ENCODE measurements at places on chromosomes 5 and 9.
A peak's percentile ranks its signal among the peaks of the same experiment; 100 is the strongest.

DNA sequence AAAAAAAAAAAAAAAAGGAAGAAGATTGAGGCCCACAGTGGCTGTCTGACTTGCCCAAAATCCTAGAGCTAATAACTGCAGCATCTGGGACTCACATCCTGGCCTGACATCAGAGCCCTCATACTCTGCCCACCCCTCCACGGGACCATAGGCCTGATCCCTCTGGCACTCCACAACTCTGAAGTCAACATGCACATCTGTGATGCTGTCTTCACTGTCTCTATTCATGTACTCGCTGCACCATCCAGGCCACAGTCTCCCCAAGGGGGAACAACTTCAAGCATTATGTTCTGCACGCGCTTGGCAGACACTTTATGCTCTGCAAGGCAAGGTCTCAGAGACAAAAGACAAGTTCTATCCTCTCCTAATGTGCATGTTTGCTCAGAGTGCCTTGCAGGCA is 158.2 kb downstream of the SPOCK1 start:
- DNase-seq, result no peak

- no peak for DNase-seq
Measured at GRCh38 chr5:66828046-66828547, 231.9 kb downstream of the MAST4 start.

GRCh38 chr9:123617286-123617685 is 261.3 kb downstream of the CRB2 start:
- DNase-seq, result no peak

DNA sequence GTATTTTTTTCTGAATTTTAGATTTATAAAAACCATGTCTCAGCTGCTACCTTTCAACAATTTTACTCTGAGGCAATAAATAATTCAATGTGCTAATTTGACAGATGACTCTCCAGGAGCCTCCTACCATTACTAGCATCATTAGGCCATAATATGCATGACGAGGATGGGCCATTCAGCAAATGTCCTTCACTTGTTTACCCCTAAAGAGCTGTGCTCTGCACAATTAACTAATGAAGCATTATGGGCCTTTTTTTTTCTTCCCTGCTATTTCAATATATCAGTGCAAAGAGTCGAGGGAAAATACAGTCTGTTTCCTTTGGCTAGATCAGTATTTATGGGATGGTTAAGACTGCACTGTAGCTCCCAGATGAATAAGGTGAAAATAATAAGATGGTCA is 627.2 kb downstream of the ISL1 start:
- DNase-seq, result peak; percentile 84

DNA sequence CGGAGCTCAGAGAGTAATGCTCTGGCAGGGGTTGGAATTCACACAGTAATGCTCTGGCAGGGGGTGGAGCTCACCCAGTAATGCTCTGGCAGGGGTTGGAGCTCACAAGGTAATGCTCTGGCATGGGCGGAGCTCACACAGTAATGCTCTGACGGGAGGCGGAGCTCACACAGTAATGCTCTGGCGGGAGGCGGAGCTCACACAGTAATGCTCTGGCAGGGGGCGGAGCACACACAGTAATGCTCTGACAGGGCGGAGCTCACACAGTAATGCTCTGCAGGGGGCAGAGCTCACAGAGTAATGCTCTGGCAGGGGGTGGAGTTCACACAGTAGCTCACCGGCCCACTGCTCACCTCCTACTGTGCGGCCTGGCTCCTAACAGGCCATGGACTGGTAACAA is 47.2 kb upstream of the LPCAT1 start:
- DNase-seq, result no peak

DNA sequence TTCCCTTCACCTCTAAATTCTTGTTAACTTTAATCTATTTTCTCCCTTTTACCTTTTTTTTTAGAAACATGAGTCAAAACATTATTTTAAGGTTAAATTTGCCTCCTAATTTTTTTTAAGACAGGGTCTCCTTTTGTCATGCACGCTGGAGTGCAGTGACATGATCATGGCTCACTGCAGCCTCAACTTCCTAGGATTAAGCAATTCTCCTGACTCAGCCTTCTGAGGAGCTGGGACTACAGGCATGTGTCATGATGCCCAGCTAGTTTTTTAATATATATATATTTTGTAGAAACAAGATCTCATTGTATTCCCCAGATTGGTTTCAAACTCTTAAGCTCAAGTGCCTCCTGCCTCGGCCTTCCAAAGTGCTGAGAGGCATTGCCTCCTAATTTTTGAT is 424.7 kb upstream of the FAM174A start:
- DNase-seq, result no peak

DNA sequence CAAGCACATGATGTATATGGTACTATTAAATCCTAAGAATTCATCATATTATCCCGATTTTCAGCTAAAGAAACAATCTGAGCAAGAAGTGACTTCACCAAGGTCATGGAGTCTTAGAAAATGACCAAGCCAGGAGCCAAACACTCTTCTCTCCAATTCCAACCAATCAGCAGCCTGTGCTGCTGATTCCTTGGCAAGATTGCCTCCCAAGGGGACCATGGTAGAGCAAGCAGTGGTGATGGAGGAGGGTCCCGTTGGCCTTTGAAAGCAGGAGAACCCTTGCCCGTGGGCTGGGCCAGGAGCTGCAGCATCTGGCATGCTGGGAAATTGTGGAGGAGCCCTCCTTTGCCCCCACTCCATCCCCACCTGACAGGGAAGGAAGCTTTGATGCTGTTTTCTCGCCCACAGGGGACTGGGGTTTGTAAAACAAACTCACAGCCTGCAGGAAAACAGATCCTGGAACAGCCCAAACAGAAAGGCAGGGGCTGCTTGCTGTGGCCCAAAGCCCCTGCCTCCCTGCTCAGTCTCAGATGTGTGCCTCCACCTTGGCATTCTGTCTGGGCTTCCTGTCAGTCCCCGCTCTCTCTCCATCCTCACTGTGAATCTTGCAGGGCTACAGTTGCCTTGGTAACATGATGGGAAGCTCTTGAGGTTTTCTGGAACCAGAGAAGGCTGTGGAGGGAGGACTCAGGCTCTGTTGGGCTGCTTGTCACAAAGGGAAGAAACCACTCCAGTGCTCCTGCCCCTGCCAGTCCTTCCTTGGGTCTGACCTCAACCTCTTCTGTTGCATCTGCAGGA is 70.8 kb upstream of the HSPA9 start:
- no peak for DNase-seq

DNA sequence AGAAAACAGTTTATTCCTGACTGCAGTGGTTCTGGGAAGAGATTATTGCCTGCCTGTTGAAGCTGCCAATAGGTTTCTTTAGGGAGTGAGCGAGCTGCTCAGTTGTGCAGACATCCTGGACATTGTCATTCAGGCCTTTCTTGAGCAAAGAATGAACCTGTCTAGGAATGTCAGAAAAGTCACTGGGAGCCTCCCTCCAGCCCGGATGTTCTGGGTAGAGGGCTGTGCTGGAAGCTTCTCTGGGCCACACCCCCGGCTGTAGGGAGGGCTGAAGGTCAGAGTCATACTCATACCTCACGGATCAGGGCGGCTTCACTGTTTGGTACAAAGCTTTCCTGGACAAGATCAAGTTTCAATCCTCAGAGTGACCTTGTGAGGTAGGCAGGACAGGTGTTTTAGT is 33.4 kb upstream of the TBC1D2 start:
- no peak for DNase-seq

DNA sequence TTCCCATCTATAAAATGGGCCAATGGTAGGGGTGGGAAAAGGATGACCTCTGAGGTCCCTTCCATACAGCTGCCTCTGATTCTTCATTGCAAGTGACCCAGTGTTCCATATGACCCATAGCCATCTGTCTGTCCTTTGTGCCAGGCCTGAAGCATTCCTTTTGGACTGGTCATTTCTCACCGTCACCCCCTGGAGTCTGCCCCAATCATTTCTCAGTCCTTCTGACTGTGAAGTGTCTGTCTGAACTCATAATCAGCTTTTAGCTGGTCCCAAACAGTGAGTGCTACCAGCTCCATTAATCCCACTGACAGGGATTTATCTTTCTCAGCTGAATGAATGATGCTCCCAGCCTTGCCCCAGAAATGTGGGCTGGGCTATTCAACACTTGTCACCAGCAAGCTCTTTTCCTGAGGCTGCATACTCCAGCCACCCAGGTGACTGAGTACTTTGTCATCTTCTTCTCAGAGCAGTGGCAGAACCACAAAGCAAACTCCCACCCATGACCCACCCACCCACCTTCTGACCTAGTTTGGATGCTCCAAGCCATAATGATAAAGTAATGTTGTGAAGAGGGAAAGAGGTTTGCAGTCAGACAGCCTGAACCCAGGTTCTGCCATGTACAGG is 37.4 kb downstream of the KCNIP1 start:
- no peak for DNase-seq

DNA sequence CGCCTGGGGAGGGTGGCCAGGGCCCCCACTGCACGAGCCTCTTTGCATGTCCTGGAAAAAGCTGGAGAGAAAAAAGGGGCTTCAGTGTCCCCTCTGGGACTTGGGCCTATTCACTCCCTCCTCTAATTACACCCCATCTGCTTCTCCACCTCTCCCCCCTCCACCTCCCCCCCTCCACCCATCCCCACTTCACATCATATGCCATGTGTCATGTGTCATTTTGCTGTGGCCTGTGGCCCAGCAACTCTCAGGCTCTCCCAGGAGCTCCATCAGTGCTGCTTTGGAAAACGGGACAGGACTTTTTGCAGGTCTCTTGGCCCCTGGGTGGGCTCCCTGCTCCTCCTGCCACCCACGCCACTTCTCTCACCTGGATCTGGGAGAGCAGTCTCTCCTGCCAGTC is 68.7 kb downstream of the NTNG2 start:
- no peak for DNase-seq

GRCh38 chr5:131495536-131496399 is 139.3 kb downstream of the RAPGEF6 start:
- no peak for DNase-seq

DNA sequence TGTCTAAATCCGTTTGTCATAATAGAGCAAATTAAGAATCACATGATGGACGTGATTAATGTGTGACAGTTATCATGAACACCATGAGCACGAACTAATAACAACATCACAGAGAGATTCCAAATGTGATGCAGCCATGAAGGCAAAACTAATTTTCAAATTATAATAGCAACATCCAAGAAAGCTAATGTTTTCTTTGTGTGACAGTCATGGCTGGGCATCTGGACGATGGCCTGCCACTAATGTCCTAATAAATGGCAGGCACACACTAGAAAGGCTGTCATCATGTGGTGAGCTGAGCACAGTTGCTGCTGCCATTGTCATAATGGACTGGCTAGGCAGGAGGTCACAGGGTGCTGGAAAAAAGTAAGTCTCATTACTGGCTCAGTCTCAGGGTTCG is 280.0 kb upstream of the EFNA5 start:
- DNase-seq, result no peak

- no peak for DNase-seq
Measured at GRCh38 chr5:34959323-34959722, 30.0 kb downstream of the DNAJC21 start.

GRCh38 chr5:106481374-106481773 is 1189.4 kb downstream of the EFNA5 start:
- no peak for DNase-seq

- no peak for DNase-seq
Measured at GRCh38 chr9:35059438-35059837, 13.0 kb downstream of the VCP start.

DNA sequence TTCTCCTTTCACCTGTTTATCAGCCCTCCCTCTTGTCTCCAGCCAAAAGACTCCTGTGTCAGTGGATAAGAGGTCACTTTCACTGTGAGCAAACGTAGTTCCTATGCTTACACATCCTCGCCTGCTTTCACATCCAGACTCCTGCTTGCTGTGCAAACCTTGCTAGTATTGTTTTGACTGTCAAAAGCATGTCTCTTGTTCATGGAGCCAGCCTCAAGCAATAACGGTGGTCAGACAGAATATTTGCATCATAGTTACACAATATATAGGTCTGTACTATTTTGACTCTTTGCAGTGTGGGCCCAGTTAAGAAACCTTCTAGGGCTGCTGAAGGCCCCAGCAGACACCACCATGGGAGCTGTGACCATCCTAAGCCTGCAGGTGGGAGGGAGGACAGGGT is 420.0 kb downstream of the SEMA5A start:
- no peak for DNase-seq

- no peak for DNase-seq
Measured at GRCh38 chr5:95825495-95825894, 3.0 kb upstream of the GLRX start.

GRCh38 chr5:177477701-177478477 is 4.5 kb upstream of the DBN1 start:
- DNase-seq, result no peak

DNA sequence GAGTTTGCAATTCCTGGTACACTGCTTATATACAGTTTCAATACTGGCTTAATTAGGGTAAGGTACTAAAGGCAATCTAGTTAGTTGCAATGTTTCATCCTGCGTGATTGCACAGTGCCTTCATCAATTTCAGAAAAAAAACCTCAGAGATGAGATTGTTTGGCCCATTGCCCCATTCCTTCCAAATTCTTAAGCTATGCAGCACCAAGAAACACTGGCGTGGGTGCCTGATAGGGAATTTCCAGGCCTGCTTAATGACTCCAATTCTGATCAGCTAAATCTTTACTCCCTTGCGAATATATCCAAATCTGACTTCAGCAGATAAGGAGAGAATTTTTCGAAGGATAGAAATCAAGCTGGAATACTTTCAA is 35.9 kb upstream of the GAS1 start:
- DNase-seq, result no peak

DNA sequence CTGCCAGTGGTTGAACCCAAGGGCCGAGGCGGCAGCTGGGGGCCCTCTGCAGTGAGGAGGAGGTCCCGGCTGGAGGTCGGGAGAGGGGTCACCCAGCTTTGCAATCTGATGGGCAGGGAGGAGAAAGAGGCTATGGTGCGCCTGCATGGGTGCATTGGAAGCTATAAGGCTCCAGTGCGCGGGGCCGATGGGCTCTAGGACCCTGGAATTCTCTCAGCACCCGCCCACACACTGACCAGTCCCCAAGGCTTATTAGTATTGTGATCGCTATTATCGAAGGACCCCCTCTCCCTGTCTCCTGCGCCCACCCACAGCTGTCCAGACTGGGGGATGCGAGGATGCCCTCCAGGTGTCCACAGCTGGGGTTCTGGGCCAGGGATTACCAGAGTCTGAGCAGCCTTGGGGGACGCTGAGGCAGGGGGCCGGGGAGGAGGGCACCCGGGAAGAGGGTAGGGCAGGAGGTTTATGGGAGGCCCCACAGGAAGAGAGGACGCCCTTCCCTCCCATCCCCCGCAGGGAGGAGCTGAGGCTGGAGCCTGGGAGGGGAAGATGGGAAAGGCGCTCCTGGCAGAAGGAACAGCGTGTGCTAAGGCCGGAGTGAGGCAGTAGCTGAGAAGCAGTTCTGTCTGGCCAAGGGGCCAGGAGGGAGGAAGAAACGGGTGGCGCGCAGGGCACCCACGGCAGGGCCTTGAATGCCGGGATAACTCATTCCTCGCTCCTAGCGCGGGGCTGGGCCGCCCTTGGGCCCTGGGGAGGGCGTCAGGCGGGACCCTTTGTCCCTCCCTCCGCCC is 24.2 kb downstream of the C9orf50 start:
- no peak for DNase-seq
